ENCODE measurements at places on chromosomes 1 and 21. TPM values are rescaled to one million over a fixed set of nuclear protein-coding genes. Genes with fewer than 3 reads are reported as not detected.
A peak's percentile ranks its signal among the peaks of the same experiment; 100 is the strongest.

LRRC7 gene
- total RNA-seq = not detected

AMY1B gene
- not detected for total RNA-seq

CFHR1 gene
- total RNA-seq = 0.26 TPM

PGLYRP4 gene
- not detected for total RNA-seq

UBASH3A gene
- total RNA-seq = 13.7 TPM

TMEM61 gene
- total RNA-seq = 0.24 TPM

REN gene
- not detected for total RNA-seq

- no peak for DNase-seq
These were observed 142.5 kb downstream of the PGBD5 start for GRCh38 chr1:230283678-230284077.

- no peak for DNase-seq
These were observed 136.8 kb downstream of the ZC3H11B start for GRCh38 chr1:219476116-219476515.

- DNase-seq = no peak
These were observed 60.8 kb upstream of the KRTAP19-8 start for GRCh38 chr21:31099122-31099521.

DNA sequence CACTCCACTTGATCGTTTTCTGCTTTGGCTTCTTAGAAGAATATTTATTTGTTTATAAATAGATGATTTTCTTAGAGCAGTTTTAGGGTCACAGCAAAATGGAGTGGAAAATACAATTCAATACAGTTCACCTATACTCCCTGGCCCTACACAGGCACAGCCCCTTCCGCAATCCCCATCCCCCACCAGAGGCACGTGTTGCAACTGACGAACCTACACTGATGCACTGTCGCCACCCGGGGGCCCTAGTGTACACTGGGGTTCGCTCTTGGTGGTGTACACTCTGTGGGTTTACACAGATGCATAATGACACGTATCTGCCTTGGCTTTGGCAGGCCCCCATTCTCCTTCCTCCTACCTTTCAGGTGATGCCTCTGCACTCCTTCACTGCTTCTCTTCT is 8.0 kb downstream of the ECHDC2 start:
- DNase-seq = no peak

DNA sequence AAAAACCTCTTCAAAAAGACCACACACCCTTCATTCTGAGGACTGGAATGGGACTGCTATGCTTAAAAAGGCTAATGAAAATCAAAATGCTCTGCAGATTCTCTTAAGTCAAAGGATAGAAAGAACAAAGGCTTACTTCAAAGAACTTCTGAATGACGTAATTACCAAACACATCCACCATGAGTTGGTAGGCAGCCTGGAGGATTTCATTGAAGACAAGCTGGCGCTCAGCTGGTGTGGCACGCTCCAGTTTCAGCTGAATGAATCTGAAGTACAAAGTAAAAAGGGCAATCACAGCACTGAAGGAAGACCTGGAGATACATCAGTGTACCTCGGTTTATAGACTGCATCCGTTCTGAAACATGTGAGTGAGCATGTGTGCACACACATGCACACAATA is 43.5 kb upstream of the SDC3 start:
- DNase-seq = no peak

DNA sequence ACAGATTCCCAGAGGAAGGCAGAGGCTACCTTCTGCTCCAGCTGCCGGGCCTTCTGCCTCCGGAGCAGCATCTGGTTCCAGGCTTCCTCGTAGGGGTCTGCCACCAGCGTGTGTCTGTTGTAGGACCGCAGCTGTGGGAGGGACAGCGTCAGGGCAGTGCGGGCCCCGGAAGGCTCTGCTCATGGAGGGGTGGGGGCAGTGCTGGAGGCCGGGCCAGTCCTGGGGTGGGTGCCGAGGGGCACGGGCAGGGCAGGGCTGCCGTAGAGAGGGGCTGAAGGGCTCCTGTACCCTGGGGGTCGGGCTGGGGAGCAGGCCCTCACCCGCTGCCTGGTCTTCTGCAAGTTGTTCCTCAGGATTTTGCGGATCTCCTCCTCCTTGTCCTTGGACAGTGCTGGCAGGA is 53.2 kb downstream of the SLC9A1 start:
- DNase-seq = no peak

DNA sequence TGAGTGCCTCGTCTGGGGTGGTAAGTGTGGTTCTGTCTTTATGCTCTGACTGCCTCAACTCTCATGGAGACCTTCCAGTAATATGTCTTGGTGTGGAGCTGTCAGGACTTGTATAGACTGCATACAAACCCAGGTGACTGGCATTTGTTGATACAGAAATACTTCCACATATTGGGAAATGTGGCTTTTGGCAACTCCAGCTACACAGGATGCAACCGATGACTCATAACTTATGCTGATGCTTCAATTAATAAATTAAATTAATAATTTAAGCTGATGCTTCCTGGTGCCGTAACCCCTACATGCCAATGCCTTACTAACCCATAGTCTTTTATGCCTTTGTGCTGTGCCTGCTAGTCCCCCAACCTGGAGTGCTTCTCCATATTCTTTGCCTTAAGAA is 72.3 kb upstream of the ARTN start:
- DNase-seq = no peak

DNA sequence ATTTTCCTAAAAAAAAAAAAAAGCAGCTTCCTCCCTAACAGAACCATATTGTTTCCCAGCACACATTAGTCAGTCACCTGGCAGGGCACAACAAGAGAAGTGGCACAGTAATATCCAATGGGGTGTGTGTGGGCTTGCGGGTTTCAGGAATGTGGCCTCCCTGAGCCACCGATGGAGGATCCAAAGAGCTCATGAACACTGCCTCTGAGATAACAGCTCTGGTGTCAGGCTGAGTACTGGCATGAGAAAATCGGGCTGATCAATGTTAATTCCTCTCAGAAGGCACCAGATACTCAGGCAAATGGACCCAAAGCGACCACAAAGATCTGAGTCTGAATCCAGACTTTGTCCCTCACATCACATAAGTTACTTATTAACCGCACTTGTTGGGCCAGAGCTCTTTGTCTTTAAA is 2.2 kb upstream of the LYPD8 start:
- DNase-seq = no peak

DNA sequence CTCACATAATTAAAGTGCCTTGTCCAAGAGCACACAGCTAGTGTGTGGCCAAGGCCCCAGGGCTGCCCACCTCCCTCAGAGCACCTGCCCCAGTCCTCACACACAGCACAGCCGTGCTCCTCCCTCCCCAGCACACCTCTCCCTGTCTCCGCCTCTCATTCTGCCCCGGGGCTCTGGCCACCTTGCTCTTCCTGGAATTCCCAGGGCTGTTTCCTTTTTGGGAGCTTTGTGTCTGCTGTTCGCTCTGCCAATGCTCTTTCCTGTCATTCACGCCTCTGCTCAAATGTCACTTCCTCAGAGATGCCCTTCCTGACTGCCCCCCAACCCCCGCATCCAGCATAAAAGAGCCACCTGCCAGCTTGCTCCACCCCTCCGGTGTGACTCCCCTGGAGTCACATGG is 13.3 kb downstream of the SLC6A17 start:
- DNase-seq = no peak

GRCh38 chr1:168627370-168627769 is 51.0 kb downstream of the XCL1 start:
- DNase-seq = no peak

- peak; percentile 88 for DNase-seq
These were observed 42.5 kb upstream of the TMEM125 start for GRCh38 chr1:43227143-43227764.

DNA sequence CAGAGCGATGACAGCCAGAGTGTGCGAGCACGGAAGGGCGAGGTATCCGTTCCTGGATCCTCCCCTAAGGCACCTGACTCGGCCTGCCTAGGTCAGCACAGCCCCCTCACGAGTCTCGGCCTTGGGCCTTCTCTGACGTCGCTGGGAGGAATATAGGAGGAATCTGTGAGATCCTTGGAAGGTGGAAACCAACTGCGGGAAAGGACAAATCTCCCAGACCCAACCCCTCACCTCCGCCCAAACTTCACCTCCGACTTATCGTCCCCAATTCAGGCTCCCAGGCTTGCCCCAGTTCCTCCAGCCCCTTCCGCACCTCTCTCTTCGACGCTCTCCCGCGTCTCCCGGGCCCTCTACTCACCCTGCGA is 494 bp downstream of the APH1A start:
- no peak for DNase-seq

DNA sequence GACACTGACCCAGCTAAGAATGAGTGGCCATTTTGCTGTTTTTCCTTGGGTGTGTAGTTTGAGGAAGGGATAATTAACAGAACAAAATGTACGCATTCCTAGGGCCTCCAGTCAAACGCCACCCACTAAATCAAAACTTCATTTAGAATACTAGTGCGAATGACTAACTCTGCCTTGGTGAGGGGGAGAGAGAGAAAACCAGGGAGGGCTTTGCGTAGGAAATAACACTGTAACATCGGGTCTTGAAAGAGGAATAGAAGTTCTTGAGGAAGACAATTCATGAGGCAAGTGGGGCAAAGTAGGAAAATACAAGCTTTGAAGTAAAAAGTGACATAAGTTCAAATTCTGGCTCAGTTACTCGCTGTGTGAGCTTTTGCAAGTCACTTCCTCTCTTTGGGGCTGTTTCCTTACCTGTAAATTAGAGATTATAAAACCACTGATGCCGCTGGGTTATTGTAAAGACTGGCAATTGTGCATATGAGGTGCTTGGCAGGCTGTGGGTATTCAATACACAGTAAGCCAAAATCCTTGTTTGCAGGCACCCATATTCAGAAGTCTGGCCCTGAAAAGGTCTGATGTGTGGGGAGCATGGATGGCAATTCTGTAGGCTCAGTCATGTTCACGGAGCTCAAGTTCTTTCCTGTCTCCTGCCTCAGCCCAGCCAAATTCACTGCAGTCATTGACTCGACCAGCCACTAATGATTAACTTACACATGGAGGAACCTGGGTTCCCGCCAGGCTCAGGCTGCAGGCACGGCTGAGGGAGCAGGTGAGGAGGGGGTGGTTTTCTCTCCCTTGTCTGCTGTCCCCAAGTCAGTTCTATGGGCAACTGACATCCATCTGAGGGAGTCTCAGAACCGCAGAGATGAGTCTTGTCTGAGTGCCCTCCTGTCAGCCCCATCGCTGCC is 140.3 kb upstream of the CSF3R start:
- no peak for DNase-seq

- DNase-seq = no peak
These were observed 45.2 kb downstream of the ZNF691 start for GRCh38 chr1:42891465-42892138.

DNA sequence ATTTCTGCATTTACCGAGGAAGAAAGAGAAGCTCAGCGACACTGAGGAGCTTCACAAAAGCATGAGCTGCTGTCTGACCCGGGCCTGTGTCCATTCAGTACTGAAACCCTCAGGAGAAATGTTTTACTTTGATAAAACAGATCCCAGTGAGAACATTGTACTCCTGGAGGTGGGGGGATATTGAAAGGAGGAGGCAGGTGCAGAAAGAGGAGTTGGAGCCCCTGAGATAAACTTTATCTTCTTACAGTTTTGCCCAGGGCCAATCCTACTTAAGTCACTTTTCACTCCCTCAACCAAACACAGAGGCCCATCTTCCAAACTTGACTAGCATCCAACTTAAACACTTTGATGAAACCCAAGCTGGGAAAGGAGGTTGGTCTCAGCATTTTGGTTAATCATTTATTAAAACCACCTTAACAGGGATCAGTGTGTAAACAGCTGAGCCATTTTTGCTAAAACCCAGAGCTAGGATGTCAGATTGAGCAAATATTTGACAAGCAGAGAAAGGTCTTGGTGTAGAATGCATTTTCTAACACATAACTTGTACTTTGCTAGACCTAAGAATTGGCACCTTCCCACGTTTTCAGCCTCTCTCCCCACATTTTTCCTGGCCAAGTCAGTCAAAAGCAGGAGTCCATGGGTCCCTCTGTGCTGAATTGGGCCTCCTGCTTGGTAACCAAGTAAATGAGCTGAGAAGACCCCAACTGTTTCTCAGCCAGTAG is 32.5 kb upstream of the SARS1 start:
- no peak for DNase-seq

DNA sequence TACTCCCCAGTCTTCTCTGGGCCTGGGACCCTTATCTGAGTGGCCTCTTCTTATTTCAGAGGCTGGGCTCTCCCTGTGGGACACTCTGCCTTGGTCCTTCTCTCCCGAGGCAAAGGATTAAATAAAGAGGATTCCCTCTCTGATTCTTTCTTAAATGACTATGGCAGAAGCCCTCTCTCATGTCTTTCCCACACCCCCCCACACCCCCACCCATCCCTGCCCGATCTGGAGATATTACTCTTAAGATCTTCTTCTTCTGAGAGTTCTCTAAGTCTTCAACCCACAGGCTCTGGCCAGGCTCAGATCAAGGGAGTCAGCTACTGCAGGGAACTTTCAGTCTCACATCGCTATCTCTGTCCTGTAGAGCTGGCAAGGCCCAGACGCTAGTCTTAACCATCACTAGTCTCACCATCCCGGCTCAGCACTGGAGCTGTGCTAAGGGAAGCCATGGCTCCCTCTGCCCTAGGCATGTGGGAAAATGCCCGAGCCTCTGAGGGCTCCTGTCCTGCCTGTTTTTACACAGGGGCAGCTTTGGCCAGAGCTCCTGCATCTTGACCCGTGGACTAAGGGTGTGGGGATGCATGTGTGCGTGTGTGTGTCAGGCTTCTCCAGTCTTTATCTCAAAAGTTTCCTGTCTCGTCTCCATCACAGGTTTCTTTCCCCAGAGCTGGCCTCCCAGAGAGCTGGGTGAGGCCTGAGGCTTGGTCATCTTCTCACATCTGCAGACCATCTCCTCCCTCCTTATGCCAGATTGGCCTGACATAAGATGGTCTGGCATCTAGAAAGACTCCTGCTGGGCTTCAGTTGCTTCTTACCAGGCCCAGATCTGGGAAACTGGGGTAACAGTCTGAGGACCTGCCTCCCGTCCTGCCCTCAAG is 36.7 kb downstream of the LGR6 start:
- no peak for DNase-seq

GRCh38 chr1:227768125-227768439 is 32.8 kb downstream of the SNAP47 start:
- no peak for DNase-seq

DNA sequence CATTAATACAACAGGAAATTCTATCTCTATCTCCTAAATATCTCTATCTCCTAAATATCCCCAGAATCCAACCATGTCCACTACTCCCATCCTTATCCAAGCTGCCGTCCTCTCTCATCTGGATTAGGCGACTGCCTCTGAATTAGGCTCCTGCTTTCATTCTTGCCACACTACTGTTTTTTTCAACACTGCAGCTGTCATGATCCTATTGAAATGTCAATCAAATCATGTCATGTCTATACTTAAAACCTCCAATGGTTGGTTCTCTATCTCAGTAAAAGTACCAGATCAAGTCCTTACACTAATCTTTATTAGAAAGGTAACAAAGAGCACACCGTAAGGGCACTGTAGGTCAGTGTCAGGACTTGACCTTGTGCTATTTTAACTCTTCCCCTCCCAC is 82.0 kb upstream of the NFIA start:
- DNase-seq = no peak

GRCh38 chr1:192959657-192960186 is 99.4 kb downstream of the UCHL5 start:
- no peak for DNase-seq

GRCh38 chr21:16194788-16195537 is 465.2 kb downstream of the USP25 start:
- DNase-seq = no peak

GRCh38 chr1:208207388-208208131 is 36.6 kb downstream of the PLXNA2 start:
- DNase-seq = no peak
